ENCODE measurements at places on chromosomes 1 and 21. TPM values are rescaled to one million over a fixed set of nuclear protein-coding genes. Genes with fewer than 3 reads are reported as not detected.

GRCh38 chr1:10918531-10918930 lies 93.9 kb upstream of the TARDBP start:
- DNase-seq, result no peak

- no peak for DNase-seq
These were observed 81.2 kb upstream of the RAVER2 start for GRCh38 chr1:64663668-64664067.

DNA sequence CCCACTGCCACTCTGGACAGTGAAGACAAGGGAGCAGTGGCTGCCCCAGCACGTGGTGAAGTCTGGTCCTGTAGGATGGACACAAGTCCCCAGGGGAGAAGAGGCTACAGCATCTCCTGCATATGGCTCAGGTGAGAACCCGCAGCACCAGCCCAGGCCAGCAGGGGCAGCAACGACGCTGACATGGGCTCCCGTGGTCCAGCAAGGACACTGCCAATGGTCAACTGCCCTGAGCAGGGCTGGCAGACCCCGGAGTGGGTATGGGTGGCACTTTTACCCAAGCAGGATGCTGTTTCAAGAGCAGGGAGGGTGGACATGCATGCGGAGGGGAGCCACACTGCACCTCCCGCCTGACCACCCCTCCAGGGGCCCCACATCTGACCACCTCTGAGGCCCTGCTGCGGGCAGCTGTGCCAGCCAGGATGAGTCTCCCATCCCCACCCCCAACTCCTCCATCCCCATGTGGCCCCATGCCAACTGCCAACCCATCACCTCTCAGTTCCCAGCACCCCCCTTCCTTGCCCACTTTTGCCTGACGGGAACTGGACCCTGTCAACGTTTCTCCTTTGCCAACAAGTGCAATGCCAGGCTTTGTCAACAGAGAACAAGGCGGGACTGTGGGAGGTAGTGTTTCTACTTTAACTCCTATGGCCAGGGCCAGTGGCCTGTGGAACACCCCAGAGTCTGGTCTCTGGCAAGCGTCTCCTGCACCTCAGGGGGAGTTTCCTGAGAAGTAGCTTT lies 8.6 kb downstream of the MORN1 start:
- no peak for DNase-seq

- DNase-seq, result no peak
These were observed 1.6 kb downstream of the MARK1 start for GRCh38 chr1:220529521-220530020.

GRCh38 chr1:19759740-19760089 lies 40.0 kb downstream of the TMCO4 start:
- no peak for DNase-seq

- no peak for DNase-seq
These were observed 19.6 kb upstream of the PIK3R3 start for GRCh38 chr1:46152016-46152415.

GRCh38 chr1:219650880-219651279 lies 38.0 kb upstream of the ZC3H11B start:
- no peak for DNase-seq

- DNase-seq, result no peak
These were observed 29.3 kb upstream of the IL20 start for GRCh38 chr1:206836111-206836510.

GRCh38 chr21:33268737-33269441 lies 2.7 kb downstream of the IL10RB start:
- no peak for DNase-seq

- DNase-seq, result no peak
These were observed 9.6 kb downstream of the UQCRHL start for GRCh38 chr1:15797614-15798390.

DNA sequence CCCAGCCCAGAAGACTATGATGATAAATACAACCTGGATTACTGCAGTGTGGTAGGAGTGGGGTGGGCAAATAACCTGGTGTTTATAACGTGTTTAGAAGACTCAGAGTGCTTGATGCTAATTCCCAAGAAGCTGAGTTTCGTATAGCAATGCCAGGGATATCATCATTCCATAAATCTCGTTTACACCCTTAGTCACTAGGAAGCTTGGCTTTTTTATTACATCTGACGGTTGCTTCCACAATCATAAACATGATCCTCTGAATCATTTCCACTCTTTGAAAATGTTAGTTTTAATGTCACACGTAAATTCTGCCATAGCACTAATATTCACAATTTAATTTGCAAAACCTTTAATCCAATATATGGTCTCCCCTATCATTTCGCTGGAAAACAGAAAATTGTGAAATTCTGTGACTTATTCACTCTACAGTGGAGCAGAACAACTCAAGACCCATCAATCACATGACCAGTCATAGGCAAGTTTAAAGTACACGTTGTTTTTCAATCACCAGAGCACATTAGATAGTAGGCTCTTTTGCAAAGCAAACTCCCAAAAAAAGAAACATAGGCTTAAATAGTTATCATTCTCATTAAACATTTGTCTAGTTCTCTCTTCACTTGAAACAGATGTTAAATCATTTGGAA lies 321.0 kb downstream of the LTN1 start:
- no peak for DNase-seq

GRCh38 chr1:24167008-24167407 lies 20.1 kb downstream of the IFNLR1 start:
- no peak for DNase-seq

Gene CDC14A
- total RNA-seq, result 6.6 TPM

Gene NTNG1
- 0.13 TPM for total RNA-seq

Gene LYPD8
- not detected for total RNA-seq

Gene KRTAP13-2
- total RNA-seq, result not detected

Gene SPRR4
- not detected for total RNA-seq

Data from Panc1 (cell line).